ENCODE measurements at places on chromosomes 6 and 20.
A peak's percentile ranks its signal among the peaks of the same experiment; 100 is the strongest.

- no peak for DNase-seq
Measured at GRCh38 chr6:157755746-157756411, 67.2 kb upstream of the SNX9 start.

GRCh38 chr20:50992733-50993457 is 30.0 kb downstream of the KCNG1 start:
- peak; percentile 20 for DNase-seq

DNA sequence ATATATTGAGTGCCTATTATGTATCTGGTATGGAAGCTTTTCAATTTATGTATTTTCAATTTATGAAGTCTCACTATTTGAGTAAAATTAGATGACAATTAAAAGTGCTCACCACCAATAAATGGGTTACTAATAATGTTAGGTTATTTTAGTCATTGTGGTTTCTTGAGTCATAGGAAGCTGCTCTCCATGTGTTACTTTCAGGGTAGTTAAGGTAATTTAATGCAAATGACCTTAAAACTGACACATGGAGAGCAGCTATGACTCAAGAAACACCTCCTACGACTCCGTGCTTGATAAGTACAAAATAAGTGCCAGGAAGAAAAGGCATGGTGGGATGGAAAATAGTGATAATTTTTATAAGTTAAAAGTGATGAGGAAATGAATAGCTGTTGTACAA is 16.5 kb upstream of the TINAG start:
- DNase-seq, result no peak

DNA sequence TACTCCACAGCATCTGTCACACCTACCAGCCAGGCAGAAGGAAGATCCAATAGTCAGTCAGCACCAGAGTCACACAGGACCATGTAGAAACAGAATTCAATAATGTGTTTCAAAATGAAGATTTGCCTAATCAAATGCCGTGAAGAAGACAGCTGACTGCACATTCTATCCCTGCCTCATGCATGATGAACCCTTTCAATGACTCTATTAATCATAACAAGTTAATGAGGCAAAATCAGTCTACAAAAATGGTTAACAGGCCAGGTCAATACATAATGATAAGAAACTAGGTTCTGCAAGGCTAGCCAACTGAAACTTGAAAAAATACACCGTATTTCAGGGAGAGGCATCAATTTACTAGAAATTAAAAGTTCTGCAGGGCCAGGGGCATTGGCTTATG is 6.7 kb upstream of the PNRC1 start:
- no peak for DNase-seq

DNA sequence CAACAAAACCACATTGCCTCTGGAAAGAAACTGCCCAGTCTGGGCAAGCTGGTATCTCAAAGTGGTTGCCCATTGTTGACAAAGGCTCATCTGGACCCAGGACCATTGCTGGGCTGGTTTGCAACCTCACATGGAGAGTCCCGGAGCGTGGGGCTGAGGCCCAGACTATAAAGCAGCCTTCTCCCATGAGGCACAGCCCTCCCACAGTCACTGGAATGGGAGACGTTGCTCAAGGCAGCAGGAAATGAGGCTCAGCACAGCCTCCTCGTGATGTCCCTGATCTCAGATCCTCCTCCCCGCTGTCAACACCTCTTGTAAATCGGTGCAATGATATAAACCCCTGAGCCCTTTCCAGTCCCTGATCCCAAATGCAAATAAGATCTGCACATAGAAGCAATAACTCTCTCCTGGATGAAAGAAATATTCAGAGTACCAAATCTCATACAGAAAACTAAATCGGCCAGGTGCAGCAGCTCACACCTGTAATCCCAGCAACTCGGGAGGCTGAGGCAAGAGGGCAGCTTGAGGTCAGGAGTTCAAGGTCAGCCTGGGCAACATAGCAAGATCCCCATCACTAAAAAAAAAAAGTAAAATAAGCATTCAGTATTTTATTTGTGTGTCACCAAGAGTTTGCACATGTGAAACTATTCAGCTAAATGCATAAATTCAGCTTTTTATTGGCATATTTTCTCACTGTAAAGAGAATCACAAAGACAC is 103.0 kb upstream of the RREB1 start:
- DNase-seq, result no peak

DNA sequence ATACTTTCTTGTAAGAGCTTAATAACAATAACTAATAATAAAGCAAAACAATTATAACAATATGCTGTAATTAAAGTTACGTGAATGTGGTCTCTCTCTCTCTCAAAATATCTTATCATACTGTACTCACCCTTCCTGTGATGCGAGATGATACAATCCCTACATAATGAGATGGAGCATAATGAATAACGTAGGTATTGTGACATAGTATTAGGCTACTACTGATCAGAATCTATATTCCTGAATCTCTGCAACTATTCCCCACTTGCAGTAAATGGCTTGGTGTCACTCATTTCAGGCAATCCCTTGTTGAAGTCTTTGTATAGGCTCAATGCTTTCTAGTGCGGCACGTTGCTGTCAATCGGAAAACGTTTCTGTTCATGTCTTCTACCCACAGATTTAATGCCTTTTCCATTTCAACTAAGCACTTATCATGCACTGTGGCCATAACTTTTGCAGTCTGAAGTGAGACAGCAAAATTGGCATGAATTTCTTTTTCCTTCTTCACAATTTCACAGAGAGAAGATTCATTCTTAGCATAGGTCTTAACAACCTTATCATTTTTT is 32.3 kb downstream of the MOXD1 start:
- DNase-seq, result no peak

GRCh38 chr6:109103942-109104341 is 8.6 kb downstream of the CEP57L1 start:
- DNase-seq, result no peak

DNA sequence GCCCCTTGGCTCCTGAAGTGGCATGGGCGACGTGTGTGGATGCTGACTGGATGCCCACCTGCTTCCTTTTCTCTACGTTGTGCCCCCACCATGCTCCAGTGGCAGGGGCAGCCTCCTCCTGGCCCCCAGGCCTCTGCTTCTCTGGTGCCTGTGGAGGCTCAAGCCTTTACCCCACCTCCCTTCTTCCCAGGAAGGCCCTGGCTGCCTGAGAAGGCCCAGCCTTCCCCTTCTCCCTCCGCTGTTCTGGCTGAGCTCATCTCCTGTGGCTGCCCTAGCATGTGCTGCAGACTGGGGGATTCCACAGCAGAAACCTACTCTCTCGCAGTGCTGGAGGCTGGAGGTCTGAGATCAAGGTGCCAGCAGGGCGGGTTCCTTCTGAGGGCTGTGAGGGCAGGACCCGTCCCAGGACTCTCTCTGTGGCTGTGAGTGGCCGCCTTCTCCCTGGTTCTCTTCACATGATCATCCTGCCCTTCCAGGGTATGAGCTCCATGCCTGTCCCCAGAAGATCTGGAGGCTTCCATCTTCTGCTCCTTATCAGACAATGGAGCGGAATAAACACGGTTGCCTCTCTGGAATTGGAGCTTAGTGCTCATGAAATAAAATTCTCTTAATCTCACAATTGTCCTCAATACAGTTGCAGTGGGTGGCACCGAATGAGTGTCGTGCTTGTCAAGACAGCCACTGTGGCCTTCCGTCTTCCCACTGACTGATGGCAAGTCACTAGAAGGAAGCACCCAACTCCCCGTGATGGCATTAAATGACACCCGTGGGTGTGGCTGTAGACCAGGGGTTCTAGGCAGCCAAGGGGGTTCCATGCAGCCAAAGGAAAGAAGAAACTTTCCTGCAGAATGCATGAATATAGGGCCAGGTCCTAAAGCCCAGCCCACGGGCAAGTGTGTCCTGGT is 25.1 kb downstream of the PHACTR3 start:
- no peak for DNase-seq

DNA sequence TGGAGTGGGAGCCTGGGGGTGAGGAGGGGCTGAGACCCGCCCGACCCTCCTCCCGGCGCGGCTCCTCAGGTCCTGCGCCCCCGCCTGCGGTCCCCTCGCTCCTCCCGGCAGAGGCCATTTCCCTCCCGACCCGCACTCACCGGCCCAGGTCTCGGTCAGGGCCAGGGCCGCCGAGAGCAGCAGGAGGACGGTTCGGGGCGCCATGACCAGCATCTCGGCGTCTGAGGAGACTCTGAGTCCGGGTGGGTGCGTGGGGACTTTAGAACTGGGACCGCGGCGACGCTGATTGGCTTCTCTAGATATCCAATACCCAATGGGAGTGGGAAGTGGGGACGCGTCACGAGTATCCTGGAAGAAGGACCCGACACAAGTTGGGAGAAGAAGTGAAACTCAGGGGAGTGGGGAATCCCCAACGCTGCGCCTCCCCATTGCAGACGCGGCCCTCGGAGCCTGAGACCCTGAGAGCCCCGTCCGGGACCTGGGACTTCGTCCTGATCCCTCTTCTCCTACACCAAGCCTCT is at the start of gene HLA-B:
HLA-B (minus strand) TSS at position 234 of the 521 bp plus-strand sequence; CDS start at position 213, 21 bp downstream.
- DNase-seq, result peak; percentile 94

GRCh38 chr20:38209054-38209675 is 44.1 kb upstream of the TGM2 start:
- DNase-seq, result no peak

DNA sequence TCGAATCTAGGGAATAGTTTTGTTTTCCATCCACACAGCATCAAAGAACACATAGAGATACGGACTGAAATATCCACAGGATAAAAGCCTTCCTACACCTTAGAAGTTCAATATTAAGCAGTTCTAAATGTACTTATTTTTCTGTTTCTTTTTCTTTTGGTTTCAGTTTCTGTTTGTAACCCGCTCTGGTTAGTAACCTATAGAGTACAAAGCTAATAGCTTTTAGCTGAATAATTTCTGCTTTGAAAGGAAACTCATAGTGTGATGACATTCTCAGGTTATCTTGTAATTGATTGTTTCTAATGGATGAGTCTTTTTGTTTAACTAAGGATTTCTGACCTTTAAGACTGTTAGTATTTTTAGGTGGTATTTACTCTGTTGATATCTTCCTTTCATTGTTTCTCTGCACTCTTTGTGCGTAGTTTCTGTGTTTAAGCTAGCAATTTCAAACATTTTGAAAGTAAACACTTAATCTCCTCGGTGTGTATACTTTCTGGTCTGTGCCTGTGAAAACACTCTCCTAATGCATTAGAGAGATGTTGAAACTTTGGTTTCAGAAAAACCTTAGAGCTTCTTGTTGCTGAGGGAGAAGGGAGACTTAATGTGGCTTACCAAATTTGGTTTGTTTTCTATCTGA is 385.5 kb downstream of the HDGFL1 start:
- DNase-seq, result no peak

GRCh38 chr20:40728470-40728869 is 39.4 kb upstream of the MAFB start:
- no peak for DNase-seq

DNA sequence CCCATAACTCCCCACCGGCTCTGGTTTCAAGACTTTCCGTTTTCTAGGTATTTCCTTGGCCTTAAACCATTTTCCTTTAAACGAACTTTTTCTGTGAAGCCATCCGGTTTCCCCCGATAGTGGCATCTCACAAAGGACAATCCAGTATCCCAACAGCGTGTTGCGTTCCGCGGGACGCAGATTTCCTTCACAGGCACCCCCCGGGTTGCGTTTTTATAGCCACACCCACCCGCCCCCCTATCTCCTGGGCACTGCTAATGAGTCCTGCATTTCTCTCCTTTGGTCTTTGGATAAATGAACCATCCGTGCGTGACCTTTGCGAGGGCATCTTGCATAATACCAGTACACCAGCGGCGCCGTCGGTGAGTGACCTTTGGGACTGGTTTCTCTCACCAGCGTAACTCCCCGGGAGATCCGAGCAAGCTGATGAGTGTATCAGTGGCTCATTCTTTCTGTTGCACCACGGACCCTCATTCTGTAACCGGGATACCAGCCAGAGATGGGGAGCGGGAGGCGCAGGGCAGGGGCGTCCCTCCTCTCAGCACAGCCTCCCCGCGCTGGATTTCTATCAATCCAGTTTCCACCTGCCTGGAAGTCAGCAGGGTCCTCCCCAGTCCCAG is 586 bp upstream of the NQO2 start:
- DNase-seq, result no peak

DNA sequence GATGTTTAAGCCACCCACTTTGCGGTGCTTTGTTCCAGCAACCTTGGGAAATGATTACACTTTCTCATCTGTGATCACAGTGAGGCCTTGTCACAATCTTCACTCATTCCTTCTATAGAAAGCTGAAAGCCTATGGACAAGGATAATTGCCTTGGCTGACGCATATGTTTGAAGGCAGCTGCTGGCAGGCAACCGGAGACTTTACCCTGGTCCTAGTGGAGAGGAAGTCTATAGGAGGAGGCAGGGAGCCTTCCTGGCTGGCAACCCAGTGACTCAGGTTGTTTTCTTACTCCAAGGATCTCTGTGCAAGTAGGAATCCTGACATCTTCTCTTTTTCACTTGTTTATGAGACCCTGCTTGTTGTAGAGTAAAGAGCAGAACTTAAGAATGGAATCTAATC is 34.1 kb upstream of the ESR1 start:
- DNase-seq, result no peak

DNA sequence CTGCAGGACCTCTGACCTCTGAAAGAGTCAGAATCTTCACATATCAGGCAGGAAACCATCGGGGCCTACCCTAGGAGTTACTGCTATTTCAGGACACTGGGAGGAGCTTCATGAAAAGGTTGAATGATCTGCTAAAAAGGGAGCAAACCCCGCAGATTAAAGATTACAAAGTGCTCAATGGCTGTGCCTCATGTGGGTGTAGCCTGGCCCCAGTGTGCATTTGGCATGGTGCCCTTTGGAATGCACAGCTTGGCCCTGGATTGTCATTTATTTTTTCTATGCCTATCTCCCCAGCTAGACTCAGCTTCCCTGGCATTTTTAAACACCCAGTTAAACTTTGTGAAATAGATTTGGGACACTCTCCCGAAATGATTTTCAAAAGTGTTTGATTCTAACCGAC is 368.5 kb upstream of the SPTLC3 start:
- peak; percentile 17 for DNase-seq

DNA sequence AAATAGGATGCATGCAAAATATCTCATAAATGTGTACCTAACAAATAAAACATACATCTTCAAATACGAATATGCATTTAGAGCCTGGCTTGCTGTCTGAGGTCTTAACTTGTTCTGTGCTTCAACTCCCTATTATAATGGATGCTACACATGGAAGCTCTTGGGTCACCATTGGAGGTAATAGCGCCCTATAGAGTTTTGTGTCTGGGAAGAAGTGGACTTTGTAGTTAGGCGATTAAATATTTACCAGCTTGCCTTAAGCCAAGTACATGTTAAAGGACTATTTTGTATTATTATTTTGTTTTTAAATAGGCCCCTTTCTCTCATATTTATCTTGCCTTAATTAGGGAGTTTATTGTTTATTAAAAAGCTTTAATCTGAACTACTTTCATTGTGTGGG is 107.4 kb downstream of the LAMA2 start:
- no peak for DNase-seq

DNA sequence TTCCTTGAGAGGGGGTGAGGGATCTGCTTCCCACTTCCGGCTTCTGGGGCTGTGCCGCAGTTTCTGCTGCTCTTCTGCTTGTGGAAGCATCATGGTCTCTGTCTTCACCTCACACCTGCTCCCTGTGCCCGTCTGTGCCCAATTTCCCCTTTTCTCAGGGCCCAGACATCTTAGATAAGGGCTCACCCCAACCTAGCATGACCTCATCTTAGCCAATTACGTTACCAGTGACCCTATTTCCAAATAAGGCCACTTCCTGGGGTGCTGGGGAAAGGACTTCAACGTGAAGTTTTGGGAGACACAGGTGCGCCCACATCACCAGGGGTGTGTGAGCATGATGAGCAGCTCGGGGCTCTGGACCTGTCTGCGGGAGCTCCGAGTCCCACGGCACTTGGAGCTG is 20.7 kb upstream of the RBBP8NL start:
- no peak for DNase-seq
